ENCODE measurements at places on chromosomes 16 and 17.

GRCh38 chr17:78939615-78940014 is 14.4 kb upstream of the TIMP2 start:
- DNase-seq, result no peak

DNA sequence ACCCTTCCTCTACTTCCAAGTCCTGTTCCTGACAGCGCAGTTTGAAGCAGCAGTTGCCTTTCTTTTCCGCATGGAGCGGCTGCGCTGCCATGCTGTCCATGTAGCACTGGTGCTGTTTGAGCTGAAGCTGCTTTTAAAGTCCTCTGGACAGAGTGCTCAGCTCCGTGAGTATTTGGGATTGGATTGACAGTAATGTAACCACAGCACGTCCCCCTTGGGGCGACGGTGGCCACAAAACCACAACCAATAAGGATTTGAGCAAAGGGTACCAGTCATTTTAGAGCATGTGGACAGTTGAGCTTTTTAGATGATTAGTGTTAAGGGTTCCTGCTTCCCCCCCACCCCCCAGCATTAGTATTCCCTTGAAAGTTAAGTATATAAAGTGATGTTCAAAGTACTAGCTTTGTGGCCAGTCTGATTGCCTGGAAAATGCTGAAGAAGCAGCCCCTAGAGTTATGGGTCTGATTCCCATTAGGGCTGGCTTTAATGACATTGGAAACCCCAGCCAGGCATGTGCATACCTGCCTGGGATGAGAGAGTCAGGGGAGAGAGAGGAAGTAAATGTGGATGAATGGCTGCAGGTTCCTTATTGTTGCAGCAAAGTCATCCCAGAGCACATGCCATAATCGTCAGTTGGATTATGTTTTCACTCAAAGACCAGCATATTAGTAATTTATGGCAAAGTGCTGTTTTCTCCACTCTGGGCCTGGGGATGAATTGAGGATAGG is 31.6 kb upstream of the SLC12A3 start:
- no peak for DNase-seq

GRCh38 chr17:77908501-77908900 is 50.0 kb upstream of the TNRC6C start:
- no peak for DNase-seq

- DNase-seq, result no peak
Measured at GRCh38 chr16:53262645-53263044, 171.6 kb upstream of the RBL2 start.

GRCh38 chr17:19382531-19383444 is 4.2 kb downstream of the MFAP4 start:
- no peak for DNase-seq

DNA sequence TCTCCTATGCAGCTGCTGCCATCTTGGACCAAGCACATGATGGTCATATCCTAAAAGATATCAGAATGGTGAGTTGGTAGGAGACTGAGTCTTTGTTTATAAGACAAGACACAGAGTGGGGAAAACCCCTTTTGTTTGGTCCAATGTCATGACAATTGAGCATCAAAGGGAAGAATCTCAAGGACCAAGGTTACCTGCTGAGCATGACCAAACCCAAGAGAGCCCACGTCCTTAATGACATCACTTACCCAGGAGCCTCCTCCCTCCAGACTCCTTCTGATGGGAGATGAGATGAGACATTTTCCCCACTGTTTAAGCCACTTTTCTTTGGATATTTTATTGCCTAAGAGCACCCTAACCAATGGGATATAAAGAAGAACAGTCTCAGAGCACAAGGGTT is 478.1 kb downstream of the NPIPA7 start:
- DNase-seq, result no peak

DNA sequence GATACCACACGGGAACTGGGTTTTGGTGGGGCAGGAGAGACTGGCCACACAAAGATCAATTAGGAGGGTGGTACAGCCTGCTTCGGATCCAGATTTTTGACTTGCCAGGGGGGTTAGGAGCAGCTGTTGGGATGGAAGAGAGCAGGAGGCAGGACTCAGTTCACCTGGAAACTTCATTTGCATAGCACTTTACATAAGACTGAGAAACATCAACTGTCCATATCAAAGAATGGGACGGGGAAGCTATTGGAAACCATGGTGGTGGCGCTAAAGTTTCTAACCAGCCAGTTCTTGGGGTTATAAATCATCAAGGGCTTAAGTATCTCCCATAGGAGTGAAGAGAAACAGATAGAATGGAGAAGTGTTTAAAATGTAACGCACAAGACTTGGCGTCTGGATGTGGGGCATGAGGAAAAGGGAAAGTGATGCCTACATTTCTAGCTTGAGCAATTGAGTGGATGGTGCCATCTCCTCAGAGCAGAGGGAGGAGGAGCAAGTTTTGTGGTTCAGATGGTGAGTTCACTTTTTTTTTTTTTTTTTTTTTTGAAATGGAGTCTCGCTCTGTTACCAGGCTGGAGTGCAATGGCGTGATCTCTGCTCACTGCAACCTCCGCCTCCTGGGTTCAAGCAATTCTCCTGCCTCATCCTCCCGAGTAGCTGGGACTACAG is 6.4 kb upstream of the SRCAP start:
- DNase-seq, result no peak

DNA sequence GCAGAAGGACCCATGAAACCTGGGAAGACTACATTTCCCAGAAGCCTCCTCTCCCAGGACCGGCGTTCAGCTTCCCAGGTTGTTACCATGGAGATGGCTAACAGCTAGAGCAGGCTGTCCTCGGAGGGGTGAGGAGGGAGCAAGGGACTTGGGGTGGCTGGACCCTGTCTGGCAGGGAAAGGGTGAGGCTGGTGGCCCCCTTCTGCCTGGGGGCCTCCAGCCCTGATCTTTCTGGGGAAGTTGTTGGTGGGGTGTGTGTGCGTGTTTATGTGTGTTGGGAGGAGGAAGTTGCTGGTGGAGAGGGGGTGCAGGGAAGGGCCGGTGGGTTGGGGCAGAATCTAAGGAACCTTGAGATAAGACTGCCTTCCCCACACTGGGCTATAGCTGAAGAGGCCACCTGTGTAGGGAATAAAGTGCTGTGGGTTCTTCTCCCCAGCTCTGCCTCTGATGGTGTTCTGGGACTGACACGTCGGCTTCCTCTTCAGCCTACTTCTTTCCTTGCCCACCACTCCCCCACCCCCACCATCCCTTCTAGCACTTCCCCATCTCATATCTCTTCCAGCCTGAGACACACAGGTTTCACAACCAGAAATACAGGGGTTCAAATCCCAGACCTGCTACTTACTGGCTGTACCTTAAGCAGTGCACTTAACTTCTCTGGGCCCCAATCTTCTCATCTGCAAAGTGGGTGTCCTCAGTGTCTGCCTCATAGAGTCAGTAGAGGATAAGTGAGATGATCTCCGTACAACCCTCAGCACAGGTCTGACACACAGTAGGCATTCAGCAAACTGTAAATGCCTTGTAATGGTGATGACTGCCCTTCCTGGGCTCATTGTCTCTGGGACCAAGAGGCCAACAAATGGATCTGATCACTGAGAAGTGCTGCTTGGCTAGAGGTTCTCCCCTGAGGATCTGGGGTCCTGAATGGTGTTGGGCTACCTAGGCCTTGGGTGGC is at the start of gene DRC7:
Gene DRC7 (plus strand): TSS at position 82 of the 955 bp plus-strand sequence. CDS start 3,144 bp downstream, outside the sequence.
- DNase-seq, result peak; percentile 62

DNA sequence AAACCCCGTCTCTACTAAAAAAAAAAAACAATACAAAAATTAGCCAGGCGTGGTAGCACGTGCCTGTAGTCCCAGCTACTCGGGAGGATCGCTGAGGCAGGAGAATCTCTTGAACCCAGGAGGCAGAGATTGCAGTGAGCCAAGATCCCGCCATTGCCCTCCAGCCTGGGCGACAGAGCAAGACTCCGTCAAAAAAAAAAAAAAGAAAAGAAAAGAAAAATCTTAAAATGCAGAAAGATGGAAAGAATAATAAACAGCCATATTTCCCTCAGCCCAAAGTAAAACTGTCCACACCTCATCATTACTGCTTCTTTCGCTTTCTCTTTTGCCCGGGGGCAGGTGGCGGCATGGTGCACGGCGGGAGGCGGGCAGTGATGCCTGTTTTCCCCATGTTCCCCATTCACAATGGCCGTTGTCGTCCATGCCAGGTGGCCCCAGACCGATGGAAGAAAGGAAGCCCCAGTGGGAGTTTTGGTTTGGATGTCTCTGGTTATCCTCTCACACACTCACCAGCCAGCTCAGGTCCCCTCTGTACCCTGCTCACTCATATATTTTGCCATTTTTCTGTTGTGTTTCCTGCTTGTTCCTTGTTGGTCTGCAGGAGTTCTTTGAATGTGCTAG is 37.0 kb upstream of the PEMT start:
- DNase-seq, result peak; percentile 60

DNA sequence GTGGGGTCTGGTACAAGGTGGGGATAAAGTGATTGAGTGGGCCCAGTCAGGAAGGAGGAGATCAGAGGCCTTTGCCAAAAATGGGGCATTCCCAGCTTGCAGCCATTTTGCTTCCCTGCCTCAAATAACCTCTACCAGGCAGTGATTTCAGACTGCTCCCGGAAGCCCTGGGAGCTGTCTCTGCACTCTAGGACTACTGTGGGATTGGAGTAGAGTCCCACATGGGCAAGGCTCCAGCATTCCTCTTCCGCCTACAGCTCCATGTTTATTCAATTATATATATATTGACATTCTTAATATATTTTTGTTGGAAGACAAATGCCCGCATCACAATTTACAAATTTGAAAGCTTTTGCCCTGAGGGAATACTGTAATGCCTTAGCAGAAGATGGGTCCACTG is 13.5 kb downstream of the SUPT6H start:
- DNase-seq, result no peak

DNA sequence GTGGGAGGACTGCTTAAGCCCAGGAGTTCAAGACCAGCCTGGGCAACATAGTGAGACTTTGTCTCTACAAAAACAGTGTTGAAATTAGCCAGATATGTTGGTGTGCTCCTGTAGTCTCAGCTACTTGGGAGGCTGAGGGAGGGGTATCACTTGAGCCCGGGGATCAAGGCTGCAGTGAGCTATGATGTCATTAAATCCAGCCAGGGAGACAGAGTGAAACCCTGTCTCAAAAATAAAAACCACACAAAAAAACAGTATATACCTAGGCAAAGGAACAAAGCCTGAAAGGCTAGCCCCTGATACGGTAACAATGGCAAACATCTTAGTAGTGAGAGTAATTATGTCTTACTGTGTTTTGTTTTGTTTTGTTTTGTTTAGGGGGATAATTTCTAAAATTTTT is 38.0 kb downstream of the TOM1L2 start:
- DNase-seq, result no peak

DNA sequence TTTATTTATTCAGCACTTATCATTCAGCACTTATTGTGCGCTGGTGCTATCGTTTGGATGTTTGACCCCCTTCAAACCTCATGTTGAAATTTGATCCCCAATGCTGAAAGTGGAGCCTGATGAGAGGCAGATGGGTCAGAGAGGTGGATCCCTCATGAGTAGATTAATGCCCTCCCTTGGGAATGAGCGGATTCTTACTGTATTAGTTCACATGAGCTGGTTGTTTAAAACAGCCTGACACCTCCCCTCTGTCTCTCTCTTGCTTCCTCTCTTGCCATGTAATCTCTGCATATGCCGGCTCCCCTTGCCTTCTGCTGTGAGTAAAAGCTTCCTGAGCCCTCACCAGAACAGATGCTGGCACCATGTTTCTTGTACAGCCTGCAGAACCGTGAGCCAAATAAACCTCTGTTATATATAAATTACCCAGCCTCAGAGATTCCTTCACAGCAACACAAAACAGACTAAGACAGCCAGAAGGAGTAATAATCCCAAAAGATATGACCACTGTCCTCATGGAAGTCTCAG is 111.1 kb downstream of the CACNG3 start:
- no peak for DNase-seq

DNA sequence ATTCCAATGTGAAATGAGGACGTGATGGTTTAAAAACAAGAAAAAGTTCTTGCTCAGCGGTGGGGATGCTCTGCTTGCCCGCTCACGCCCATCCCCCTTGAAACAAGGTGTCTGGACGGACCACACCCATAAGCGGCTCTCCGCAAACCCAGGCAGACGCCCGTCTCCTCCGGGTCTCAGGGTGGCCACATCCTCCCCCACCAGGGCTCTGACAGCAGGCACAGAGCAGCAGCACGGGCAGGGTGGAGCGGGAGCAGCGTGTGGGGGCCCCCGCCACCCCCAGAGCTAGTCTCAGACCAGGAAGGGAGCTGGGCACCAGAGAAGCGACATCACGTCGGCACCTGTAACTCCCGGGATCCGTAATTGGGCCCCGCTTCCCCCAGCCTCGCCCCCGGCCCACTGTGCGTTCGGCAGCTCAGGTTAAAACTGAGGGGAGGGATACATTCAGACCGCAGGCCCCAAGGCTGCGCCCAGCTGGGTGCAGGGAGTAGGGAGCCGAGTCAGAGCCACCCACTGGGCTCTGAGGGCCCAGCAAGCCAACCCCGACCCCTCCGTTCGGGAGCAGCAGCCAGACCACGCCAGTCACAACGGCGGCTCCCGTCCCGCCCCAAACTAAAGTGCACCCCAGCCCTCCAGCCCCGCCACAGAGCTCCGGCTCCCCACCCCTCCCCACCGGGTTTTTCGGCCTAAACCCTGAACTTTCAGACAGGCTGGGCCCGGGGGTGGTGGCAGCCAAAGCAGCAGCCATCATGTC is 22.0 kb downstream of the CLUH start:
- DNase-seq, result no peak
